ENCODE measurements at places on chromosomes 4 and X.

DNA sequence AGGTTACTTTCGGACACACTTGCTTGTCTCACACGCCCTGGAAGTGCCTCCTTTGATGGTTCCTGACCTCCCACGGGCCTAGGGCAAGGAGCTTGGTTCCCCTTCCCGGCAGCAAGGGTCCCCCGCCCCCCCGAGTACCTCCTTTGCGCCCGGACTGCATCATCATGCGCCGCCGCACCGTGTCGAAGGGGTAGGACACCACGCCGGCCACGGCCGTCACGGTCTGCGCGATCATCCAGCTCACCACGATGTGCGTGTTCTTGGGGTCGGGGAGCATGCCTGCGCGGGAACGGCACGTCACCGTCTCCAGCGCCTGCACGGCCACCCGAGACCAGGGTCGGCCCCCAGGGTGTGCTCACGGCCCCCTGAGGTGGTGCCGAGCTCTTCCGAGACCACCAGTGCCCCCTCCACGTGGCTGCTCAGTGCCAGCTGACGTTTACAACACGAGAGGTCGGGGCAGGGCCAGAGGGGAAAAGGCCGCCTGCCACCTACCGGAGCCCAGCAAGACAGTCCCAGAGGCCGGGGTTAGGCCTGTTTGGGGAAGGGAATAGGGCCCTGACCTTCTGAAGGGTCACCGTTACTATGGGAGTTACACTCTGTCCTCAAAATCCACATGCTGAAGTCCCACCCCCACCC is 4.7 kb downstream of the SLC25A6 start:
- DNase-seq, result no peak

DNA sequence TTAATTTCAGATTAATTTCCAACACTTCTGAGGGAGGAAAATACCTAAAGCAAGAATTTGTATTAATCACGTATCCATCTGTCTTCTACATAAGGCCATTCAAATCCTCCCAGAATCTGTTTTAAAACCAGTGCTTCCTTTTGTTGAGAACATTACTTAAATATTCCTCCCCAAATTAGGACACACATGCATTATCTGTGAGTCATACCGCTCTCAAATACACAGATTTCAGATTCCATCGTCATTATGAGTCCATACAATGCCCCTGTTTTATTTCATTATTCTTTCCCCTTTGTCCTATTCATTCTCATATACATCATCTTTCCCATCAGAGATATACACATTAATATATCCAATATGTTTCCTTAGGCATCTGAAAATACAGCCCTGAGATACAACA is 57.3 kb upstream of the PRSS12 start:
- no peak for DNase-seq

DNA sequence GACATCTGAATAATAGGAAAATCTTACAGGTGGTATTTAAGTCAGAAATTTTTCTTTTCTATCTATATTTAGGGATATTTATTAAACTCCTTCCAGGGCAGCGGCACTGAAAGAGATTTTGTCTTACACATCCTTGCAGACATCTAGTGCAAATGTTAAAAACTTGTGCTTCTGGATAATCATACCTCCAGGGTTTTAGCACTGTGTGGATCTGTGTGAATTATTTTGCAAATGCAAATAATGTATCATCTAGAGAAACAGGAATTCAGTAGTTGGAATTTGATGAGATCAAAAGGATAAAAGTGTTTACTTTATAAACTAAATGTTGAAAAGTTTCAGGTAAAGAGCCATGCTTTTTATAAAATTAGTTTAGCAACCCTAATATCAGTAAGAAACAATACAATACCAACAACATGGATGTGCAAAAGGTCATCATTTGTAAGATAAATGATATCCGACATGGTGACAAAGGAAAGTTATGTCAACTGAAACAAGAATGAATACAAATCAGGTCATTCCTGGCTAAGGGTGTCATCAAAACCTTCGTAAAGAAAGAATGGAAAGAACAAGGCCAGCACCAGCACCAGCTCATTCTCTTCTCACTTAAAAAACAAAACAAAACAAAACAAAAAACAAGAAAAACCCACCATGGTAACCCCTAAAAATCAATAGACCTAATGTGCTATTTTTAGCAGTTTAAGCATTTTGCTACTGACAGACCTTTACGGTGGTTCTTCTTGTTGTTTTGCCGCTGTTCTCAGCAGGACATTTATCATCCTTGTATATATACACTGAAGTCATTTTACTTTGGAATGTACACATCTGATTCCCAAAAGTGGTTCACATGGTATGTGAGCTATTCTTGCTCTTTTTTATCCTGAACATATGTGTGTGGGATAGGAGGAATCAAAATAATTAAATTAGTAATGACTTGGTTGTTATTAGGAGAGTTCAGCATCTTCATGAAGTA is 219.7 kb upstream of the NDST3 start:
- no peak for DNase-seq

- no peak for DNase-seq
Observed at GRCh38 chr4:160426233-160426632, 1323.4 kb downstream of the RAPGEF2 start.

GRCh38 chr4:84917086-84917821 is 49.2 kb downstream of the WDFY3 start:
- DNase-seq, result no peak

- DNase-seq, result no peak
Observed at GRCh38 chr4:55378617-55379467, 16.9 kb upstream of the TMEM165 start.

- no peak for DNase-seq
Observed at GRCh38 chr4:29588617-29589016, 1131.6 kb upstream of the PCDH7 start.

All from GM12864 (cell line).